T47D (cell line): ENCODE measurements at places on chromosomes 4 and X.

DNA sequence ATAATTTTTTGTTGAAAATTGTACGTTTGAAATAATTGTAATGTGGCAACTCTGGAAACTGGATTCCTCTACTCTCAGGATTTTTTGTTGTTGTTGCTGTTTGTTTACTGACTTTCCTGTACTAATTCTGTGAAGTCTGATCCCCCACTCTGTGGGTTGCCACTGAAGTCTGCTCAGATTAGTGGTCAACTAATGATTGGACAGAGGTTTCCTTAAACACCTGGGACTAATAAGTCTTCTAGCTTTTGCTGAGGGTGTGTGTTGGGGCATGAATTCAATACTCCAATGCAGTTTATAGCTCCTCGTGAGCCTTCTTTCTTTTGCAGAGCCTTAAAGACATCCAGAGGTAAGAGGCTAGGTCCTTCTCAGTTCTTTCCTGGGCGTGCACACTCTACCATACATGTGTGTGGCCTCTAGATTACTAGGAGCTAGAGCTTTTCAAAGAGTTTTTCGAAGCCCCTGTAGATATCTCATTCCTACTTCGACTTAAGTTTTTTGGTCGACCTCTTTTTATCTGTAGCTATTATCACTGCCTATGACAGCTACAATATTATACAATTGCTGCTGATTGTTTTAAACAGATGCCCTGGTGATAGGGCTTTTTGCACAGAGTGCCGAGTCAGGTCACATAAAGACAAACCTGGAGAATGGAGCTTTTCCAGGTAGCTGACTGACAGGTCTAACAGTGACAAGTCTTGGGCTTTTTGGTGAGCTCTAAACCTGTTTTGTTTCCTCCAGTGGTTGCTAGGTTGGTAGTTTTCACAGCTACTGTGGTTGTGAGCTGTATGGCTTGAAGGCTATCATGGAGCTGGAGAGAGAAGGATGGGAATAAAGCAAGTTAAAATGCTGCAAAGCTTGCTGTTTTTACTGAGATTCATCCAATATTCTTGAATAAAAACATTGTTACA, 34.0 kb downstream of the BMP2K start:
- DNase-seq: peak; percentile 24

- DNase-seq: no peak
Observed at GRCh38 chr4:61853041-61853440, 652.9 kb downstream of the ADGRL3 start.

DNA sequence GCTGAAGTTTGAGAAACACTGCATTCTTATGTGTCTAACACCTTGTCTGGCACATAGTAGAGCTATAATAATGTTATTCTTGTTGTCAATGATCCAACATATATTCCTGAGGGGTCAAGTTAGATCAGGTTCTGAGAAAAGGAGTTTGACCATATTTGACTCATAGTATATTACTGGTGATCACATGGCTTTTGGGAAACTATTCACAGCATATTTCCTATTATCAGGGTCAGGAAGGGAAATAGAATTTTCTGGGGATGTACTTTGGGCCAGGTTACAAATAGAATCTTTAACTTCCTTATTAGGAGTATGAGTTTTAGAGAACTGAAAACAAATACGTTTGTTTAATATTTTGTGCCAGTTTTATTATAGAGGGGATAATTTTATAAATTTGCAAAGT, 11.6 kb downstream of the IL15 start:
- DNase-seq: no peak

DNA sequence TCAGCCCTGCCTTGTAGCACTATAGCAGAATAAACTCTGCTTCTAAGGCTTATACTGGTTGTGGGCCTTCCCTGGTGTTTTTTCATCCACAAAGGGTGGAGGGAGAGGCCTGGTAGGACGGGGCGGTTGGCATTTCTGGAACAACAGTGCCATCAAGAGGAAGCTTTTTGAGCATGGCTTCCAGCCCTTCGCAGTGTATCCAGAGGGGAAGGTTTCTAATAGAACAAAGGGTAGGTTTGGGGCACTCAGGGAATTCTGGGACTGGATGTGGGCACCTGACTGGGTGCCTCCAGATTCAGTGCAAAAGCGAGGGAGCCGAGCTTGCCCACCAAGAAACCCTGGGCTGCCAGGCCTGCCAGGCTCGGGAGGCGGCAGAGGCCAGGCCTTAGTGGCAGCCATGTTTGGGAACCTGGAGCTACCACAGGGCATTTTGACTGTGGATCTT, 229.6 kb upstream of the AGTR2 start:
- DNase-seq: peak; percentile 11

- no peak for DNase-seq
Observed at GRCh38 chrX:110304884-110305283, 13.0 kb downstream of the AMMECR1 start.

- no peak for DNase-seq
Observed at GRCh38 chrX:104318330-104319009, 63.7 kb upstream of the ESX1 start.

DNA sequence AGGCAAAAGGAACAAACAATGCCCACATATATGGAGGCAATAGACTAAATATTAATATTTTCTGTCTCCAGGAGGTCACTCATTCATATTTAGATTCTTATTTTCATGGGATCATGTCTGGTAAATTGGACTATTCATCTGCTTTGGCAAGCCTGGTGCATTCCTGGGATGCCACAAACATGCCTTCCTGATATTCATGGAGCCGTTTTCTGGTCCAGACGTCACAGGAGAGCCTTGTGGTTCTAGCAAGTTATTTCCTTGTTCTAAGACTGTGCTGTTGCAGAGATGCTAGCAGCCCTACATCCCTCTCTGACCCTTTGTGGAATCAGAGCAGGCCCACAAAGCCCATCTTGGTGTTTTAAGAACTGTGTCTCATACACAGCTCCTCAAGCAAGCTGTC, 16.1 kb upstream of the EXOSC9 start:
- no peak for DNase-seq

DNA sequence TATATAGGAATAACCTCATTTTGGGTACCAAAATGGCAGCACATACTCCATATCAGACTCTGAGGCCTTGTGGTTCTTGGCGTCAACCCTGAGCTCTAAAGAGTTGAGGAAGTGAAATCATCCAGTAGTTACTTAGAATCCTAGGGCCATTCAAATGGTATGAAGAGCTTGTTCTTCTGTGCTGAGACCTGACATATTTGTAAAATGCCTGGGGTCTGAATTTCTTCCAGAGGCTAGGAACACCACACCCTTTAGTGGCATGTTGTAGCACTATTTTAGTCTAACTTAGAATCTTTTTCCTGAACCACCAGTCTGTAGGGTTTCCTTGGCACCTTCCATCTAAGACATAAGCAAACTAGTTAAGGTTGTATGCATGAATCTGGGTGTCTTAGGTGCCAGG, 18.1 kb upstream of the GDPD2 start:
- DNase-seq: no peak

DNA sequence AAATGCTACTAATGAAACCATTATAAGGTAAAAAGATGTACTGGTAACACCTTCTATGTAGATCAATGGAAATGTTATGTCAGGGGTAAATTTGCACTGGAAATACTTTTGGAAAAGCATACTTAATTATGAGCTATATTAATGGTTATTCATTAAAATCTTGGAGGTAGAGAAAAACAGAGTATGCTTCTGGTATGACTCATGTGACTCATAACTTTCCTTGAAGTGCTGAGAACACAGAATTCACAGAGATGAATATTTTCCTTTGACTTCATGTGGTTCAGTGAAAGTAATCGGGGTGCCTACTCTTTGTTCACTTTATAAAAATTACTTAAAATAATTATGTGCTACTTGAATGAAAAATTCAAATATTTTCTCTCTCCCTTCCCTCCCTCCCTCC, 254.2 kb downstream of the KCTD8 start:
- no peak for DNase-seq

DNA sequence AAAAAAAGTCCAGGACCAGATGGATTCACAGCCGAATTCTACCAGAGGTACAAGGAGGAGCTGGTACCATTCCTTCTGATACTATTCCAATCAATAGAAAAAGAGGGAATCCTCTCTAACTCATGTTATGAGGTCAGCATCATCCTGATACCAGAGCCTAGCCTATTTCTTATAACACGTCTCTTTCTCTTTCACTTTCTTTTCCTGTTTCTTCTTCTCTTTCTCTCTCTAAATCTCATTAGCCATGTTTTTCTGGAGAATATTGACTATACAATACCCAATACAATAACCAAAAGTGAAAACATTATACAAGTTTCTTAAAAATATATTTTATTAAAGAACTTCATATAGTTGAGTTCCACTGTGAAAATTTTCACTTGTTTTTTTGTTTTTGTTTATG, 1154.9 kb upstream of the PCDH7 start:
- no peak for DNase-seq

GRCh38 chr4:128512767-128513322, 225.2 kb upstream of the PGRMC2 start:
- DNase-seq: no peak

GRCh38 chr4:186958726-186959350, 235.2 kb upstream of the FAT1 start:
- no peak for DNase-seq

GRCh38 chrX:45258731-45259402, 58.2 kb upstream of the DIPK2B start:
- no peak for DNase-seq

DNA sequence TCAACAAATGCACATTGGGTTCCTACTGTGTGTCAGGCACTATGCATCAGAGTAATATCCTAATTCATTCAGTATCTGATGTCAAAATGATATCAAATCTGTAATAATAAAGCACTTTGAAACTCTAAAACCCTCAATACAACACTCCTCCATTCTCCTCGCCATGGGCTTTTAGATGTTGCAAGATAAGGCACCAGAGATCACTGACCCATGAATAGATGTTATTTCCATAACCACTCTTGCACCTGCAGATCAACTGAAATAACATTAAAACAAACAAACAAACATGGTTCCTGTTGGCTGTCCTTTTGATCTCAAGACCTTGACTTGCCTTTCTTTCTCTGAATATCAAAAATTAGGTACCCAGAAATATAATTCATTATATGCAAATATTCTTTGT, 100.2 kb downstream of the MAB21L2 start:
- no peak for DNase-seq

- DNase-seq: no peak
Observed at GRCh38 chr4:40178672-40179071, 18.2 kb upstream of the RHOH start.

DNA sequence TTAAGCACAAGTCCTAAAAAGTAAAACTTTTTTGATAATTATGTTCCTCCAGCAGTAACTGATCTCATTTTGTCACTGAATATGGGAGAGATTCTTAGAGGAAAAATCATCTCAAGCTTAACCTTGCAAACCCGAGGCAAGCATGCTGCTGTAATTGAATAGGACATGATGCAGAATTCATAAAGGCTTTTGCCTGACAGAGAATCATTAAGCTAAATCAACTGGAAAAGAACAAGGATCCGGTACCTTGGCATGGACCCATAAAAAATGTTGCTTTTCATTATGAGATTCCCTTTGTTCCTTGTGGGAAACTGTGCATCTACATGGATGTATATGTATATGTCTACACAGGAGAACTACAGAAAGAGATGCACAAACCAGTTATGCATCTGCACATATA, 149.1 kb downstream of the PAPSS1 start:
- no peak for DNase-seq

- no peak for DNase-seq
Observed at GRCh38 chr4:143559757-143560147, 46.2 kb downstream of the SMARCA5 start.

DNA sequence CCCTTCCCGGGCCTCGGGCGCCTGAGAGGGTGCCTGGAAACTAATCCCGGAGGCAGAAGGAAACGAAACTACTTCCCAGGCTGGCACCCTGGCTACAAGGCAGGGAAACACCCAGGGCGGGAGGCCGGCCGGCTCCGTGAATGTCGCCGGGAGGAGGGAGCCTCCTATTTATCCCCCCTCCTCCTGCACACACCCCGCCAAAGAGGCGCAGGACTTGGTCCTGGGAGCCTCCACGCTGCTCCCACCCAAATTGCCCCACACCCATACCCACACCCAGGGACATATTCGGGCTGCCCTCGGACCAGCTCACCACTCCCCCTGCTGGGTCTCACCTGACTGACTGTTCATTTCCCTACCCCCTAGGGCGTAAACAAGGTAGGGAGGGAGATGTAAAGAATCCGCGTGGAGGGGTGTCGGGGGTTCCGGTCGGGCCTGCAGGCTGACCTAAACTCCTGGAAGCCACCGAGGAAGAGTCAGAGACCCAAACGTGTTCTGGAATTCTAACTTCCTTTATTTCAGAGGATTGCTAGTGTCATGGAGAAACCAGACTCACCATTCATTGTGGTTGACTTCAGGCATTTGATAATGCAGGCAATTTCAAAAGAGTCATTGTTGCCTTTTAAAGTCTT, at the start of gene BTC:
BTC (minus strand) TSS at position 142 of the 629 bp plus-strand sequence. CDS start 198 bp downstream, outside the sequence.
- DNase-seq: peak; percentile 53

DNA sequence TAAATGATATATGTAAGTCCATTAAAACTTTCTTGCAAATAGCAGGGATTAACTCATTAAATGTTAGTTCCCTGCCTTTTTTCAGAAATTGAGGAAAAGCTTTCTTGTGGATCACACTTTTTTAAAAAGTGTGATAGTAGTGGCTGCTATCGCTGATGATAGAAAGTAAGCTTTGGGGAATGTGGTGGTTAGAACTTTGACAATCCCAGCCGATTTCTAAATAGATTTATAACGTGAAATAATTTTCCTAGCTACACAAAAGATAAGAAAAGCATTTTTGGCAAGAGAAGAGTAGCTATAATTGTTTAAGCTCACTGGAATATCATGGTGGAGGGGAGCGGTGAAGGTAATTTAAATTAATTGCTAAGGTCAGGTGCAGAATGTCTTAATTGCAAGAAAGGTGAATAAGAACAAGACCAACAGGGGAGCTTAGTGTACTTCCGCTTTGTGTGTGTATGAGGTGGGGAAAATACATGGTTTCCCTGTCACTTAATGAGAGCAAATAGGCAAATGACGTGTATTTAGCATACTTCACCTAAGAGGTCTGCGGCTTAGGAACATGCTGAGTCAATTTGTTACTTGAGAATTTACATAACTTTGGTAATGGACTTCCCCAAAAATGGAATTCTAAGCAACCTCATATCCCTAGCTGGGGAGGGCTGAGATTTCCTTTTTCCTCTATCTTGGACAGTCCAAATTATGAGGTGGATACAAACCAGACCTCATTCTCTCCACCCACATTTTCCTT, 11.7 kb upstream of the IL21 start:
- DNase-seq: no peak

DNA sequence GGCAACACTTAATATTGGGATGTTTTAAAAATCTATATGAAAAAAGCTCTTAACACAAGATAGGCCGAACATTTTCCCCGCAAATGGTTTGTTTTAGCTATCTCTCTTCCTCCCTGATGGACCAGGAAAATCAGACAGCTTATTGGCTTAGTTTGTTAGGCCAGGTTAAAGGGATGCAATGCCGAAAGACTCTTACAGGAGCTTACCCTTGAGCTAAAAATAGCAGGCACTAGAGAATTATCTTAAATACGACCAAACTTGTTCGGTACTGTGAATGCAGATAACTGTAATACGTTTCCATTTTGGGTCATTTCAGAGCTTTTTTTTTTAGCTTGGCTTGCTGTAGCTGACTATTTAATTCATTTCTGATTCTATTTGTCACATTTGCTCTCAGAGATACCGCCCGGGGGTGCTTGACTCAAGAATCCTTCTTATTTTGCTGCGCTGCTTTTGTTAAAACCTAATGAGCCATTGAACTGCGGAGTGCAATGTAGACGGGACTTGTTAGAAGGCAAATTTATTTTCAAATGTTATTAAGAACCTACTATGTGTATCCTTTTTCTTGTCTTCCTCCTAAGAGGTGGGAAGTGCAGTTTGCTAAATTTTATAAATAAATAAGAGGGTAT, 23.3 kb downstream of the PPARGC1A start:
- no peak for DNase-seq
